GM13977 (cell line): ENCODE measurements at places on chromosomes 2 and 18.
A peak's percentile ranks its signal among the peaks of the same experiment; 100 is the strongest.

DNA sequence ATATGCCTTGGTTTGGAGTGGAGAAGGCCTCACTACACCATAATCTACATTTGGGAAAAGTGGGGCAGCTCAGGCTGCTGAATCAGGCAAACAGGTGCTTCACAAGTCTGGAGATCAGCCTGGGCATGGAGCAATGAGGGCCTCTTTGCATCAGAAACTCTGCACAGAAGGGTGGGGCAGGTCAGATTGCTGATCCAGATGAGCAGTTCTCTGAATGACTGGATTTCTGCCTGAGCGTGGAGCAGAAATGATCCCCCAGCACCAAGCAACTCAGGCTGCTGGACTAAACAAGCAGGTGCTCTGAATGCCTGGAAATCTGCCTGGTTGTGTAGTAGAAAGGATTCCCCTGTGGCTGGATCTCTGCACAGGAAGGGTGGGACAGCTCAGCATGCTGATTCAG lies 605.3 kb upstream of the ZNF804A start:
- DNase-seq, result no peak

DNA sequence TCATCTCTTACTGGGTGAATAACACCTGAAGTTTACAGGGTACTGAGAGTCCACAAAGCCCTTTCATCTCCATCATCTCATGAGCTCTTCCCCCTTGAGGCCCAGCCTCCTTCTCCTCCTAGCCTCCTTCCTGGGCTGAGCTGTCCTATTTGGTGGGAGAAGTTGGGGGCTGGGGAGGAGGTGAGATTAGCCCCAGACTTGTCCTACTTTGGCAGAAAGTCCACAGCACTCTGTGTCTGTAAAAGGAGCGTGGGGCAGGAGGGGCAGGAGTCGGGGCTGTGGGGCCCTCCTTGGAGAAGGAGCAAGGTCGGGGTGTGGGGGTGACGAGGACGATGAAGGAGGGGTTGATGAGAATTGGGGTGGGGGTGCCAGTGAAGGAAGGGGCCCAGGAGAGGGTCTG lies 10.0 kb upstream of the DES start:
- DNase-seq, result no peak

DNA sequence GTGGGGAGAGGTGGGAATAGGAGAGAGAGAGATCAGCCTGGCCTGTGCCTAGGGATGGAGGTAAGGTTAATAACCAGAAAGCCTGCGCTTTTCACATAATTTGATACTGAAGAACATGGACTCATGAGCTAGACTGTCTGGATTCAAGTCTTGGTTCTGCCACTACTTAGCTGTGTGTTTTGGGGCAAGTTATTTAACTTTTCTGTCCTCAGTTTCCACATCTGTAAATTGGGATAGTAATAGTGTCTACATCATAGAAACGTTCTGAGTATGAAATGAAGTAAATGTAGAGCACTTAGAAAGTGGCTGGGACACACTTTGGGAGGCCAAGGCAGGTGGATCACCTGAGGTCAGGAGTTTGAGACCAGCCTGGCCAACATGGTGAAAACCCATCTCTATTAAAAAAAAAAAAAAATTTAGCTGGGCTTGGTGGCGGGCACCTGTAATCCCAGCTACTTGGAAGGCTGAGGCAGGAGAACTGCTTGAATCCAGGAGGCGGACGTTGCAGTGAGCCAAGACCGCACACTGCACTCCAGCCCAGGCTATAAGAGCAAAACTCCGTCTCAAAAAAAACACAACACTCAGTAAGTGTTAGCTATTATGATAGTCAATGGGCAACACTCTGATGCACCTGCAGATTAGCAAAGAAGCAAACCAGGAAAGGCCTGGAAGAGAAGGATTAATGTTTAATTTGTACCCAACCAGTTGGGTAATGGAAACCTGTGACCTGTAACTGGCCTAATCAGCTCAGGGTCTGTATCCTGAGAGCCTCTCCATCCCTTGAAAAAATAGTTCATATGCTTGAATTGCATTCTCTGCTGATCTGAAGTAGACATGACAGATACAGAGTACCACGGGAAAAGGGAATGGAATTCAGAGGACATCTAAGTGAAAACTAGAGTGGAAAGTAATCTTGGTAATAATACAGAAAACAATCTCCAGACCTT lies 6.8 kb downstream of the GALM start:
- no peak for DNase-seq

GRCh38 chr18:50716902-50717301 lies 102.9 kb downstream of the MRO start:
- DNase-seq, result no peak

DNA sequence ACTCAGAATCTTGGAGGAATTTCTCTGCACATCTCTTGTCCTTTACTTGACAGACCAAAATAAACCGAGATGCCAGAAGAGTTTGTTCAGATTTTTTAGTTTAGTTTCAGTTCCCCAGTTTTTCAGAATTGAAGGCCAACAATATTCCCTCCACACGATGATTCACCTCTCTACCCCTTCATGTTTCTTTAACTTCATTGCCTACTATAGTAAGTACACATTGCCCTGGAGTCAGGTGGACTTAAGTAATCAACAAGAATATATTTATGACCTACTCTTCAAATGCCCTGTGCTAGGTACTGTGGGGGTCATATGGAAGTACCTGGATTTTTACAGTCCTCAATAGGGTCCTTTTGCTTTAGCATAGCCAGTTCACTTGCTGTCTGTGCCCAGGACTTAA lies 79.6 kb upstream of the CTLA4 start:
- no peak for DNase-seq

GRCh38 chr2:229612384-229612971 lies 101.9 kb downstream of the DNER start:
- DNase-seq, result no peak

- DNase-seq, result no peak
Measured at GRCh38 chr2:60118061-60118460, 435.4 kb downstream of the BCL11A start.

DNA sequence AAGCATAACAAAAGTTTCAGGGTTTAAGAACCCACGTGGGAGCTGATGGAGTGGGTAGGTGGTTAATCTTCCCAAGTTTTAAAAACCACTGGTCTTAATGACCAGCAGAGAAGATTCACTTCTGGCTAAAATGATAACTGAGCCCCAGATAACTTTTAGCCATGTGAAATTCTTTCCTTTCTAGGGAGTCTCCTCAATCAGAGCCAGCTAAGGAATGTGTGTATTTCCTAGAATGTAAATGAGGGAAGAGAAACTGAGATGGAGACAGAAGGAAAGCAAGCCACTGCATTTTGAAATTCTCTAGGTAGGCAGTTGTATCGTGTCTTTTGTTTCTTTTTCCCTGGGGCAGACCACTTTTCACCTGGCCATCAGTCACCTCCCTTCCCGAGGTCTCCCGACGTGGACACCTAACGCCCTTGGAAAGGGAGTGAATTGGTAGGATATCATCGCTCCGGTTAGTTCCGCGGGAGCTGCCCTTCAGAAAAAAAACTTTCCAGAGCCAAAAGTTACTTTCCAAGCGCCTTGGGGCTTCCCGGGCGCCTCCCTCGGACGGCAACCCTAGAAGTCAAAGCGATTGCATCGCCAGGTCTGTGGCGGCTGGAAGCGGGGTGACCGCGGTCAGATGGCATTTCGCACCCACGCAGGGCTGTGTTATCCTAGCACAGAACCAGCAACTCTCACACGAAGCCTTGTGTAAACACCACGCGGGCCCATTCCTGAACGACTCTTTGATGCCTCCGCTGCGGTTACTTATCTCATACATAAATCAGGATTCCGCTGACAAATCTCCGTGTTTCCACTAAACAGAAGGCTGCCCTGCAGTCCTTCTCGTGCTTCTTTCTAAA lies 1.3 kb downstream of the COLEC12 start:
- DNase-seq, result no peak

DNA sequence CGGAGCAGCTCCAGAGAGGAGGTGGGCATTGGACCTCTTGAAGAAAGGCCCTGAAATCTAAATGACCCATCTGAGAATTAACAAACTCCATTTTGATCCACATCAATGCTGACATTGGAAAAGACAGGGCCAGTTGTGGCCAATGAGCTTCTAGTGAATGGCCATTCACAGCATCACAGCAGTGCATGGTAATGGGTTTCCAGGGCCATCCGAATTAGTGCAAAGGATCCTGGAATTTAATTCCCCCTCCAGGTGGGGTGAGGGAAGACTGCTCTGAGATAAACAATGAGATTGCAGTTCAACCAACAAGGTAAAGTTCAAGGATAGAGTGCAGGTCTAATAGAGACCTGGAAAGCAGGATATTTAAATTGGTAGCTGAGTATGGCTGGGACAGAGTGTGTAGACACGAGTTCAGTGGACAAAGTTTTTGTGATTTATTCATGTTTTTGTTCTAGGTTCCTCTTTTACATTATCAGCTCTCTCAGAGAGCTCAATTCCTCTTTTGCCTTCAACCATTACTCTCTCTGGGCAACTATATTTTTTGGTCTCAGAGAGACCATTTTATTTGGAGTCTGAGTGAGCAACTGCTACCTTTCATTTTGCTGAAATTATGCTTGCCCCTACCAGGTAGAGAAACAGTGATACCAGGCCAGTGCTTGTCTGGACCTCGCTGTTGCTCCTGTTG lies 5.0 kb downstream of the TACR1 start:
- DNase-seq, result no peak

- no peak for DNase-seq
Measured at GRCh38 chr18:25075783-25076182, 276.2 kb downstream of the ZNF521 start.

GRCh38 chr2:30464544-30465170 lies 17.6 kb downstream of the LCLAT1 start:
- no peak for DNase-seq

- no peak for DNase-seq
Measured at GRCh38 chr2:230930149-230930780, 5.2 kb upstream of the GPR55 start.

DNA sequence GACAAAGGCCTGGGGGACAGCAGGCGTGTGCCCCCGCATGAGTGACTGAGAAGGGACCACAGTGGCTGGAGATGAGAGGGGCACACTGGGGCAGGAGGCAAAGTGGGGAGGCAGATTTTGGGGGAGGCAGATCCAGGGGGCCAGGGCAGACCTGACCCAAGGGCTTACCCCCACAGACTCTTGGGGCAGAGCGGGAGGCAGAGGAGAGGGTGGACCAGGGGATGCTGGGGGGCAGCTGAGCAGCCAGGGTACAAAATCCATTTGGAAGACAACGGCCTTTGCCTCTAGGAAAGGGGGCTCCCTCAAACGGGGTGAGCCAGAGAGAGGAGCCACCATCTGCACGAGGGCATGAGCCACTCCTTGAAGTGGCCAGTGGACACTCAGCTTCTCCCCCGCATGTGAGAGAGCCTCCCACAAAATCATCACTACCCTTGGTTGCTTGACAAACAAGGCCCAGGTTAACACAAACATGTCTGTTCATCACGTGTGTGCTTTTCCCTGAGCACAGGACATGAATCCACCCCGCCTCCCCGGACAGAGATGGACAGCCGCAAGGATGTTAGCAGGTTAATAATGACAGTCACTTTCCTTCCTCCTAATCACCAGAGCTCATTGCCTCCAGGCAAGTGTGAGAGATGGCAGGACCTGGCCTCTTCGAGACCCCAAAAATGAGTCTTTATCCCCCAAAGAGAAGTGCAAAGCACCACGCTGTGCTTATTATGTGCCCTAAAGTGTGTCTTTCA lies 72.0 kb upstream of the RAB6C start:
- no peak for DNase-seq

GRCh38 chr18:48376406-48376805 lies 32.8 kb downstream of the ZBTB7C start:
- DNase-seq, result no peak

DNA sequence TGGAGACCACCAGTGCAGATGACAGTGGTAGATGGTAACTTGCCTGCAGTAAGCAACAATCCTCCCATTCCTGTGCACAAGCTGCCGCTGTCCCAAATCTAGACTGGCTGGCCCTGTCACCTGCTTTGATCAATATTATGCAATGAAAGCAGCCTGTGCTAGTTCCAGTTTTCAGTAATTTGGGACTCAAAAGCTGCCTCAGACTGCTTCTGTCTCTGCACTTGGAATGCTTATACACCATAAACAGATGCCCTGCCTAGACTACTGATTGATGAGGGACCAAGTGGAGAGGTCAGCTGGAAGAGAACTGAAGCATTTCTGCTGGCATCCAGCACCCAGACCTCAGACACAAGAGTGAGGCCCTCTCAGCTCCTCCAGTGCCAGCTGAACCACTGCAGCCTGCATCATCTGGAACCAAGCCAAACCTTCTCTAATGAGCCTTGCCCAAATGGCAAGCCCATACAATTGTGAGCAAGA lies 24.9 kb downstream of the CCBE1 start:
- DNase-seq, result no peak

GRCh38 chr2:26642429-26642828 lies 1.3 kb upstream of the CIB4 start:
- no peak for DNase-seq

DNA sequence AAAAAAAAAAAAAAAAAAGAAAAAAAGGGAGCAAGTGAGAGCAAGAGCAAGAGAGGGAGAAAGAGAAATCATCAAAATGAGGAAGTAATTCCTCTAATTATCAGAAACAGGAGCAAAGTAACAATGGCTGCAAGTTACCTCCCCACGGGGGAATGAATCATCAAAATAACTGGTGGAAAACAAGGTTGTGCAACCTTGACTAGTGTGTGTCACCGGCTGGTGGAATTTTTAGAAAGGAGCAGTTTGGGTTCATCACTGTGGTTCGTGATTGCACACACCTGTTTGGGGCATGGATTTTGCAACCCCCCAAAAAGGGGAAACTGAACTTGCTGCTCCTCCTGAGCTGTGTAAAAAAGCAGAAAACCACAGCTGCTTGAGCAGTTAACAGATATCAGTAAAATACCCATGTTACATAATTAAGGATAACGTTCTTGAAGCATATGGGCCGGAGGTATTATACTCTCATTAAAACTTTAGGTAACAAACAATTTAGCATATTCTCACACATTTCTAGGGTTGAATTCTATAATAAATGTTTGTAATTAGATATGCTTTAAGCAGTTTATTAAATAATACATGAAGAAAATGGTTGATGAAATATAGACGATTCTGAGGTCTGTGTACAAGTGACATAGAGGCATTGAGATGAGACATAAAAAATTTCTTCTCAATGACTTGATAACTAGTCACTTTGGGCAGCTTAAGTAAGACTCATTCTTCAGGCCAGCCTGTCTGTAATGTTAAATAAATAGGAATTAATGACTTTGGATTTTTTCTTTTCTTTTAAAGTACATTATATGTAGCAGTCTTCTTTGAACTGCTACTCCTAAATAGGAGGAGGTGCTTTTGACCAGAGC lies 184.2 kb upstream of the ZEB2 start:
- no peak for DNase-seq

DNA sequence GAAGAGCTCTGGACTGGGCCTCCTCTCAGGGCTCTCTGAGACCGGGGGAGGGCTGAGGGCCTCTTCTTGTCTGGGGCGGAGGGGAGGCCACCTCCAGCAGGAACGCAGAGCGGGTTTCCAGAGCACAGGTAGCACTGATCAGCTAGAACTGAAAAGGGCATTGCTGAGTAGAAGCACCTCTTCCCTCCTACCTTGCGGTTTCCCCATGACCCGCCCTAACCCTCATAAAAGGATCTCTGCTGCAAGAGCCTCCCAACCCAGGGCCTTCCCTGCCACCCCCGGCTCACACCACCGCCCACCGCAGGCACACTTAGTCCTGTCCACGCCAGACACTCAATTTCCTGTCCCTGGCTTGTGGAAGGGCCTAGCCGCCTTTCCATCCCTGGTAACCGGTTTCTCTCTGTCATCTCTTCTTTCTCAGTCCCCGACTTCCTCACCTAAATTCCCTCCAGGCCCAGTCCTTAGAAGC lies 966 bp downstream of the ADCY3 start:
- DNase-seq, result peak; percentile 75

GRCh38 chr2:179171371-179171770 lies 93.3 kb downstream of the SESTD1 start:
- DNase-seq, result no peak

GRCh38 chr18:71998547-71999097 lies 545.5 kb downstream of the CBLN2 start:
- DNase-seq, result no peak
